ENCODE measurements at places on chromosomes 7 and 10. TPM values are rescaled to one million over a fixed set of nuclear protein-coding genes. Genes with fewer than 3 reads are reported as not detected.

CAMK2B gene
- 118 TPM for total RNA-seq

FAM25G gene
- total RNA-seq: not detected

OR2A5 gene
- total RNA-seq: not detected

BMPER gene
- 3.1 TPM for total RNA-seq

NPM3 gene
- 5.2 TPM for total RNA-seq

CDHR1 gene
- total RNA-seq: 0.42 TPM

SLC26A4 gene
- 0.15 TPM for total RNA-seq

MYO3A gene
- not detected for total RNA-seq

GPR85 gene
- total RNA-seq: 4.5 TPM

ERV3-1 gene
- total RNA-seq: 5.3 TPM

WEE2 gene
- not detected for total RNA-seq

YKT6 gene
- 52.2 TPM for total RNA-seq

DNA sequence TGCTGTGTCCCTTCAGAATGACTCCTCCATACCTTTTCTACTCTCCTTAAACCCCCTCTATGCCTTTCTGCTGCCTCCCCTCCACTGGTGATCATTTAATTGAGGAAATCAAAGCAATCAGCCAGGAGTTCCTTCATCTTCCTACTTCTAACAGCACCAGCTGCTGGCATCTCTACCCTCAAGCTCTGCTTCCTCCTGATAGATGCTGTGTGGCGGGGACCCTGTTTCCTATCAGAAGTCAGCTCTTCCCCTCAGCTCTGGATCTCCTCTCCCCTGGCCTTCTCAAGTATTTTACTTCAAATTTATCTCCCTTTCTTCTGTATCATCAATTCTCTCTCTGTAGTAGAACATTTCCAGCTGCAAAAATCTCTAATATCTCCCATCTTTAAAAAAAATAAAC, 183.7 kb downstream of the ELMO1 start:
- no peak for DNase-seq

GRCh38 chr7:149610441-149611011, 112.9 kb upstream of the ZNF746 start:
- DNase-seq: no peak

- no peak for DNase-seq
Measured at GRCh38 chr7:105637755-105638154, 56.5 kb upstream of the EFCAB10 start.

- no peak for DNase-seq
Measured at GRCh38 chr7:68247571-68247970, 1250.9 kb downstream of the TYW1 start.

DNA sequence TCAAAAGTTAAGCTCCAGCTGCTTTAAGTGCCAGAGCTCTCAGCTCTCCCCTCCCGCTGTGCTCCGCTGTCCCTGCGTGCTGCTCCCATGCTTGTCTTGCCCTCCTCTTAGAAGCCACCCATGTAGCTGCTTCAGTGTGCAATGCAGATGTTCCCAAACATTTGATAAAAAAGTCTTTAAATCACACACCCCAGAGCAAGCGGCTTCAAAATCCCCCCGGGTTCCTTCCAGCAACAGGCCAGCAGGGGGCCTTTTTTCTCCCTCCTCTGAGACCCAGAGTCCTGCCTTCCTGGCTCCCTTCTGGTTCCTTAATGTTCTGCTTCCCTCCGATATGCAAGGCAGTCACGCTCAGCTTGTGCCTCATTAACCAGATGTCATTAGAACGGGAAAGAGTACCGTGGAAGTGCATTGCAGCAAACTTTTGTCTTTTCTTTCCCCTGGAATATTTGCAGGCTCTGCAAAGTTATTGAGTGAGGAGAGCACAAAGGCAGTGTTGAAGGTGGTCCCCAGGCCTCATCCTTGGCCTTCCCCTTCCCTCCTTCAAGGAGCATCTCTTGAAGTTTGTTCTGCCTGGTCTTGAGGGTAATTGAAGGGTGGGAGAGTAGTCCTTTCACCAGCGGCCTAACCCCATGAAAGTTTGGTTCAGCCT, 25.5 kb downstream of the LDB3 start:
- no peak for DNase-seq

- DNase-seq: no peak
Measured at GRCh38 chr10:87829986-87830729, 12.1 kb upstream of the ATAD1 start.

- DNase-seq: no peak
Measured at GRCh38 chr10:3720228-3721019, 64.6 kb downstream of the KLF6 start.

GRCh38 chr7:101087334-101088068, 2.2 kb downstream of the TRIM56 start:
- no peak for DNase-seq

GRCh38 chr10:60175441-60175971, 214.2 kb downstream of the ANK3 start:
- no peak for DNase-seq

- DNase-seq: no peak
Measured at GRCh38 chr10:5805260-5805659, 8.0 kb downstream of the GDI2 start.

DNA sequence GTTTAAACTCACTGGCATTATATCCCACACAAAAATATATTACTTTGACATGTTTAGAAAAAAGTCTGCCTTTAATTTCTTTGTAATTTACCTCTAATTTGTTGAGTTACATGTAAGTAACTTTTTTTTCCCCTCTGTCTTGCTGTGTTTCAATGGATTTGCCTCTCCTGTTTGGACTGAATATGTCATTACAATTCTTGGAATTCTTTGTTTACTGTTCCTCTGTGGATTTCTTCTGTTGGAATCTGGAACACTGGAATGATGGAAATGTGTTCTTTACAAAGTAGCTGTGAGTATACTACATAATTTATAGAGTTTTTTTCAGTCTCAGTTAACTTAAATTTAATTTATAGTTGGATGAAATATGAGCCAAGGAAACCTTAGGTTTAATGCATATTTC, 30.4 kb downstream of the SEPTIN7 start:
- no peak for DNase-seq

DNA sequence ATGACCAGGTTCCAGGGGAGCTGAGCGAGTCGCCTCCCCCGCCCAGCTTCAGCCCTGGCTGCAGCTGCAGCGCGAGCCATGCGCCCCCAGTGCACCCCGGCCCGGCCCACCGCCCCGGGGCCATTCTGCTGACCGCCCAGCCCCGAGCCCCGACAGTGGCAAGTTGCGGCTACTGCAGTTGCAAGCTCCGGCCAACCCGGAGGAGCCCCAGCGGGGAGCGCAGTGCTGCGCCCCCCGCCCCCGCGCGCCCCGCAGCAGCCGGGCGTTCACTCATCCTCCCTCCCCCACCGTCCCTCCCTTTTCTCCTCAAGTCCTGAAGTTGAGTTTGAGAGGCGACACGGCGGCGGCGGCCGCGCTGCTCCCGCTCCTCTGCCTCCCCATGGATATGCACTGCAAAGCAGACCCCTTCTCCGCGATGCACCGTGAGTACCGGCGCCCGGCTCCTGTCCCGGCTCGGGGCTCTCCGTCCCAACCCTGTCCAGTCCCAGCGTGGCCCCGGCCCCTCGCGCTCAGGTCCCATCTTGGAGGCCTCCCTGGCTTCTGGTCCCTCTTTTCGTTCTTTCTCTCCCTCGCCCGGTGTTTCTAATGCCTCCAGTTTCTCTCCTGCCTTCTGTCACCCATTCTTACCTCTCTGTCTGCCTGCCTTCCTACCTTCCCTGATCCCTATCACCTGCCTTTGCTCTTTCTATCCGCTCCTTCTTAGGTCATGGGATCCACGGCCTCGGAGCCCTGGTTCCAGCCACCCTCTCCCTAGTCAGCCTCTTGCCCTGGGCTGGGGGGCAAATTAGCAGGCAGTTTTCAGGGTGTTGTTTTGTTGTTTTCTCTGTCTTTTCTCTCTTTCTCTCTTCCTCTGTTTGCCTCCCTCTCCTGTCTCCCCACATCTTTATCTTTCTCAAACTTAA, 751 bp downstream of the PAX2 start:
- DNase-seq: no peak

- DNase-seq: no peak
Measured at GRCh38 chr10:76721891-76722505, 915.6 kb downstream of the KCNMA1 start.

GRCh38 chr10:112535531-112535951, 88.5 kb downstream of the VTI1A start:
- DNase-seq: no peak

DNA sequence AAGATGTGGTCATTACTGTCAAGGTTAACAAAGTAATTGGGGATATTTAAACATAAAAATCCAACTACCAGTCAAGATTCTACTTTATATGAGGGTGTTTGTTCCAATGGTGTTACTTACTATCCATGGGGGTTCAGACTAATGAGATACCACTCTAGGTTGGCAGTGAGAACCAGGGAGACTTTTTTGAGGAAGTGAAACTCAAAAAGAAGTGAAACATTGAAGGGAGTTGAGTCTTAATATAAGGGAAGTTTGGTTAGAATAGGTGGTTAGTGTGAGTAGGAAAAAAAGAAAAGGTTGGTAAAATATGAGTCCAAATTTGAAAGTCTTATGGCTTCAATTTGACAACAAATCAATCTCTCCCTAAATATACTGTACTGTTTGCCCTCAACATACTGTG, 123.6 kb upstream of the ANK3 start:
- DNase-seq: no peak

GRCh38 chr7:18495412-18496340, at the start of gene HDAC9:
Gene HDAC9, plus strand, starts transcription at chr7:18495749. Its CDS starts 554 bp downstream, at chr7:18496303.
- peak; percentile 17 for DNase-seq

DNA sequence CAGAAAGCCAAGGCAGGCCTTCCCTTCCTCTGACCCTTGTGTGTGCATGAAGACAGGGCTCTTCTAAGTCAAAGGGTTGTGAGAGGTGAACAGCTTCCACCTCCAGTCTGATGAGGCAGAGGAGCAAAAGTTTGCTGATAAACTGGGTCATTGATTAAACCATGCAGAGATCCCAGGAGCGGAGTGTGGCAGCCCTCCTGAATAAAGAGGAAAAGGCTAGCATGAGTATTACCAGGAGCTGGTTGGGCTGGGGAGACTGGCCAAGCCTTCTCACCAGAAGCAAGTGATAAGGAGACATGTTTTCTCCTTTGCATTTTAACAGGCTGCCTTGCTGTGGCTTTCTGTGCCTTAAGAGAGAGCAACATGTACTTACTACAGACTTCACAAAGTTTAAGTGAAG, 10.2 kb downstream of the LMOD2 start:
- DNase-seq: no peak

GRCh38 chr7:134709197-134709596, 62.5 kb downstream of the BPGM start:
- DNase-seq: no peak

DNA sequence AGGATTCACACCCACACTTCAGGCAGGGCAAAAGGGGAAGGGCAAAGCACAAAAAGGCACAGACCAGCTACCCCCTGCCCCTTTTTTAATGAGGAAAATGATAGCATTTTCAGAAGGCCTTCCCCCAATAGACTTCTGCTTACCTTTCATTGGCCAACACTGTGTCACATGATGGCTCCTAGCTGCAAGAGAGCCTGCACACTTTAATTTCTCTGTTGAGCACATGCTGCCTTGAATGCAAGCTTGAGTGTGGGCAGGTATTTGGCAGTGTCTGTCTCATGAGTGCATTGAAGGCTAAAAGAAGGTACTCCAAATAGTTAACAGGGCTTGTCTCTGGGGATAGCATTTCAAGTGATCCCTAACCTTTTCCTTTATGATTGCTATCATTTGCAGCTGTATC, 175.4 kb upstream of the NFE2L3 start:
- no peak for DNase-seq

DNA sequence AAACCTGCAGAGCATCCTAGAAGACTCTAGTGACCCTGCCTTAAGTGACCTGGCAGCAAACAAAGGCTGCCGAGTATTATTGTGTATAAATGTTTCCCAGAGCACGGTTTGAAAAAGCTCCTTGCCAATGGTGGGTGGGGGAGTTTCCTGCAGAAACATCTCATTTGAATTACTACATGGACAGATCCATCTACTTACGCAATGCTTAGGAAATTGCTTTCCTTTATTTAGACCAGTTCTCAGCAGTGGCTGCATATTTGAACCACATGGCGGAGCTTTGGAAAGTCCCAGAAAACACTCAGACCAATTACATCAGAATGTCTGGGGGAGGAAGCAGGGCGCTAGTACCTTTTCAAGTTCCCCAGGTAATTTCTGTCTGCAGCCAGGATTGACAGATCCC, 560.9 kb downstream of the SDK1 start:
- peak; percentile 40 for DNase-seq

DNA sequence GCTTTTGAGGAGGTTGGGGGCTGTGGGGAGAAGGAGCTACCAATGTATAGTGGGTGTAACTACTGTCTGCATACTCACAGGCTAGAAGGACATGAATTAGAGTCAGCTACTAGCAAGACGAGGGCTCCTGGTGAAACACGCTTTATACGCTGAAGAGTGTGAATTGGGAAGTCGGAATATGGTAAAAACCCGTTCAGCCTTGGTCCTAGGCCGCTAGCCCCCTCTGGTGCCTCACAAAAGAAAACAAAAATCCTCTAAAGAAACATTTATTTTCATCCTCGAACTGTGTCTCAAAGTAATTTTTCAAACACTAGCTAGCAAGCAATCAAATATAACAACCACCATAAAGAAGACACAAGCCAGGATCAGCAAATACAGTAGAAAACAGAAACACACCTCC, 338.1 kb upstream of the SEMA3C start:
- peak; percentile 17 for DNase-seq

- DNase-seq: no peak
Measured at GRCh38 chr7:18835001-18835690, 282.3 kb downstream of the TWIST1 start.

DNA sequence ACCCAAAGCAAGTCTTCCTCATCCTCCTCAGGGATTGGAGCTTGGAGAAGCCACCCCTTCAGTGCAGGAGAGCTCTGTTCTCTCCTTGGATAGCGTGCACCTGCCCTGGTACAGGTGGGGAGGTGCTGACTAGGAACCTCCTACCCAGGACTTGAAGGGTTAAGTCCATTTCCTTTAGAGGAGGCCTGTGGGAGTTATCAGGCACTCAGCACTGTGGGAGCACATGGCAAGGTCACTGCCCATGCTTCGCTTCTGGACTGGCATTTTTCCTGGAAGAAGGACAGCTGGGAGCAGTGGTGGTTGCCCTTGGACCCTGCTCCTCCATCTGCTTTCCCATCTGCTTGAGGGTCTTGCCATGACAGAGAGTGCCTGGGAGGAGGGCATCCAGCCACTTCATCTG, 142.8 kb downstream of the CXCL12 start:
- no peak for DNase-seq

DNA sequence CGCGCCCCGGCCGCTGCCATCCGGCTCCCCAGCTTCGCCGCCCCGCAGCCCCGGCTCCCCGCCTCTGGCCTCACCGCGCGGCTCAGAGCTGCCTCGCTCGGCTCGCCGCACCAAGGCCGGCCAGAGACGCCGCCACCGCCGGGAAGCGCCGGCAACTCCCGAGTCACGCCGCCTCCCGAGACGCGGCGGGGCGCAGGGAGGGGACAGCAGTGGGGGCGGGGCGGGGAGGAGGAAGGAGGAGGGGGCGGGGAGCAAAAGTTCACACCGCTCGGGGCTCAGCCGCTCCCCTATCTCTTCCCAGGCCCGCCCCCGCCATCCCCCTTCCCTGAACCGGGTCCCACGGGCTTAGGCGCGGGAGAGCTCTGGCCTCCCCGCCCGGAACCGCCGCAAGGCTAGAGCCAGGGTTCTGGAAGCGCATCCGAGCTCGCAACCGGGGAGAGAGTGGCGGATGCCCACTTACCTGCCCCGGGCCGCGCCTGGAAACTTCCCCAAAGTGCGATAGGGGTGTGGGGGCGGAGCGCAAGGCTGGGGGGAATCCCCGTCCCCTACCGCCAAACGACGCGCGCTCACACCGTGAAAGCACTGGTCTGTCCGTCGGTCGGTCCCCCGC, 1.0 kb downstream of the CHST15 start:
- DNase-seq: peak; percentile 66

Data from heart right ventricle (tissue), 16 donors.